Epithelial cell of proximal tubule (primary cell): ENCODE measurements at places on chromosomes 1 and 21. TPM values are rescaled to one million over a fixed set of nuclear protein-coding genes. Genes with fewer than 3 reads are reported as not detected.

The MYOM3 gene
- total RNA-seq, result 1.7 and 2.2 TPM in 2 replicates

The COL8A2 gene
- total RNA-seq, result 0.06 and 0.65 TPM in 2 replicates

GRCh38 chr1:46420533-46420915, 26.4 kb downstream of the FAAH start:
- no peak for DNase-seq

The PTPN22 gene
- 0.07 TPM in 1 of 2 replicates, not detected in the other for total RNA-seq

GRCh38 chr1:15974855-15975254, 1.0 kb downstream of the ZBTB17 start:
- no peak for DNase-seq

DNA sequence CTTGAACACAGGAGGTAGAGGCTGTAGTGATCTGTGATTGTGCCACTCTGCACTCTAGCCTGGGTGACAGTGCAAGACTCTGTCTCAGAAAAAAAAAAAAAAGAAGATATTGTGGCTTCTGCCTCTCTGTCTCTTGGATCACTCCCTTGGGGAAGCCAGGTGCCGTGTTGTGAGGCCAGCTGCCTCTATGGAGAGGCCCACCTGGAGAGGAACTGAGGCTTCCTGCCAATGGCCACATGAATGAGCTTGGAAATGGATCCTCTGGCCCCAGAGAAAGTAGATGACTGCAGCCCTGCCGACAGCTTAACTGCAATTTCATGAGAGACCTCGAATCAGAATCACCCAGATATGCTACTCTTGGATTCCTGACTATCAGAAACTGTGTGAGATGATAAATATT, 19.7 kb upstream of the AK2 start:
- DNase-seq, result no peak

DNA sequence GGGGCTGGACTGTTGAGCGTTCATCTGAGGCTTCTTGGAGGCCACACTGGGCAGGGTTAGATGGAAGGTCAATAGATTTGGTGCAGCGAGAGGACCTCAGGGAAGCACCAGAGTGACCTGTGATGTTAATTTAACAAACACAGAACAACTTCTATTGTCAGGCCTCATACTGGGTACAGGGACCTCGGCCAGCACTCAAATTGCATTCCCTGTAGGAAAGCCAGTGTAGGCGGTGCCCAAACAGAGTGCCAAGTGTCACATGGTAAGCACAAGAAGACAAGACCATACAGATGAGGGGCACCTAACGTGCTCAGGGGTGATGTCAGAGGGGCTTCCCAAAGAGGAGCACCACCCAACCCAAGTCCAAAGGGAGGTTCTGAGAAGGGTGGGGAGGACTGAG, 1.3 kb downstream of the TMEM269 start:
- DNase-seq, result no peak

- no peak for DNase-seq
Observed at GRCh38 chr1:233879841-233880240, 24.6 kb upstream of the SLC35F3 start.

DNA sequence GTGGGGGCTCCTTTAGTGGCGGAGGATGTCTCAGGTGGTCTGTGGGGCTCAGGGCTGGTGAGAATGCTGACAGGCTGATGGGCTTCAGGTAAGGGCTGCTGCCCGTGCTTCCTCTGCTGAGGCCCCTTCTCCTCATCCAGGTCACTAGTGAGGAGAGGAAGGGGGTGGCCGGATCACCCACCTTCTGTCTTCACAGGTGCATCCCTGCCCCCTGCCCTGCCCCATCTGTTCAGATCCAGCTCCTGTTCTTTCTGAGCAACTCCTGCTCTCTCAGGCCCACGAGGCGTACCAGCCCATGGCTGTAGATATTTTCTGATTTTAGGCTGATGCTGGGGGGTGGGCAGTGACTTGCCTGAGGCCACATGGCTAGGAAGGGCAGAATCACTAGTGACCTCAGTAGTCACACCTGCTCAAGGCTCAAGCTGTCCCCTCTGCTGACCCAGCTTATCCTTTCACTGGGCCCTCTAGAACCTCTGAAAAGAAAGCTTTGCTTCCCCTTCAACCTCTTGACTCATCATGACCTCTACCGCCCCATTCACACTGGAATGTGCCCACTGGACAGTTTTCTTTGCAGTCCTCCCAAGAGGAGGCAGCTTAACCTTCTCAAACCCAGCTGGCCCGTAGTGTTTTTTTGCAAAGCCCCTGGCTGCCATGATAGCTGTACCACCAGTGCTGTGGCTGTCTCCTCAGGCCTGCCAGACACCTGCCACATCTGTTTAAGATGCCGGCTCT, 14.8 kb downstream of the DCST2 start:
- no peak for DNase-seq

DNA sequence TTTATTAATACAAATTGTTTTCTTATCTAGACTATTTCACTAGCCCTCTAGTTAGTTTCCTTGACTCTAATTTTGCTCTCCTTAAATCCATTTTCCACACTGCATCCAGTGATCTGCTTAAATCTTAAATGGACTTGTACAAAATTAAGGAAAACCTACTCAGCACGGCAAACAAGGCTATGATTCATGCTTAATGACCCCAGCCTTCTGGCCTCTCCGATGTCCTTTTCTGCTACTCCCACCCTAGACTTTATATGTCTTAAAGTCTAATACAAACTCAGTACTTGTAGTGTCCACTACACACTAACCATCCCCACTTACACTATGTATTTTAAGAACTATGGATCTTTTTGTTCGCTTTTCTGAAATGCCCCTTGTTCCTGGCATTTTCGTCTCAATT, 2.2 kb downstream of the TMED5 start:
- no peak for DNase-seq

DNA sequence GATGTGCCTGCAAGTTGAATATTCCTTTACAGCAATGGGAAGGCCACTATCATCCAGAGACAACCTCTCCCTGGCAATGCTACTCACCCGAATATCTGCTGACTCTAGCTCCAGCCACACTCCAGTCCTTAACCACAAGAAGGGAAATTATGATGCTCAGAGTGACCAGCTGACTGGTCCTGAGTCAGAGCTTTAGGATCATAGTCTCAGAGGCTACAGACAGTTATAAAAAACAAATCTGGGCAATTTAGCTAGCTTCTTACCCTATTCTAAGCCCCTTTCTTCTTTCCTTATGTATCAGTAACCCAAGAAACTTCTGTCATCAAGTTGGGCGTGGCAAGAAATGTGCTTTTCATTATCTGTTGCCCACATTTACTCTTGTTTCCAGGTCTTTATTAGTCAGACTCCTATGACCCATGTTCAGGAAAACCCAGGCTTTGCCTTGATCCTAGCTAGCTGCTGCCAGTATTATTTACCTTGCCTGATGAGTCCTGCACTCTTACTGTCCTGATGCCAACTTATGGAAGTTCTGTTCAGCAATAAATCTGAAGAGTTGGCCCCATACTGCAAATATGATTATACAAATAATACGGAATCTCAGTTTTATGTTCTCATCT, 207.0 kb downstream of the TTLL7 start:
- DNase-seq, result no peak

DNA sequence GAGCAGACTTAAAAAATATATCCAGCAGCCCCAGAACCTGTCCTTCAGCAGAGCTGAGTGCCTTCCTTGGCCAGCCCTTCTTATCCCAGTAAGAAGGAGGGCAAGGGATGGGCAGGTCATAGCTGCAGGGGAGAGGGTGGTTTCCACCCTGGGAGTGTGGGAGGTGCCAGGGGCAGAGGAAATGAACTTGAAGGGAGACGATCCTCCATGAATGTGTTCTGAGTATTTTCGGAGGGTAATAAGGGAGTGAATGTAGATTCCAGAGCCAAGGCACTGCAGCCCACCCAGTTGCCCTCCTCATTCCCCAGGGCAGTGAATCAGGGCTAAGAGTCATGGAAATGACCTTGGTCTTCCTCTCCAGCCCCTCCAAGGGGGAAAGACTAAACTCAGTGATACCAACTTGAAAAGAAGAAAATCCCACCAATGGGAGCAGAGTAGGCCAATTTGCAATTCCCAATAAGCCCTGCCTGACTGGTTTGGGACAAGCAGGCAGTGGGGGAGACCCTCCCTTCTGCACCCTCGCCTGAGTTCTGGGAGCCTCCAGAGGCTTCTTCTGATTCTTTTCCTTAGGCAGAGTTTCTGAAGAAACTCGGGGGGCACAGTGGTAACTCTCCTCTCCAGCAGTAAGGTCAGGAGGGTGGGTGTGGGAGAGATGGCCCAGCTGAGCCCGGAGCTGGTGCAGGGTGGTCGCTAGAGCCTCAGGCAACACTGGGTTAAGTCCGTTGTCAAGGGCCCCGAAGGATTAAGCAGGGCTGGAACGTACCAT, 4.2 kb downstream of the MYOG start:
- no peak for DNase-seq

GRCh38 chr21:31310750-31311149, 33.3 kb downstream of the TIAM1 start:
- no peak for DNase-seq

The LCE3E gene
- not detected in 2 replicates for total RNA-seq

- DNase-seq, result no peak
Observed at GRCh38 chr1:98817821-98818220, 156.3 kb downstream of the SNX7 start.

The DAB1 gene
- under 0.01 TPM in 1 of 2 replicates, not detected in the other for total RNA-seq

The HMGCS2 gene
- not detected in 2 replicates for total RNA-seq

DNA sequence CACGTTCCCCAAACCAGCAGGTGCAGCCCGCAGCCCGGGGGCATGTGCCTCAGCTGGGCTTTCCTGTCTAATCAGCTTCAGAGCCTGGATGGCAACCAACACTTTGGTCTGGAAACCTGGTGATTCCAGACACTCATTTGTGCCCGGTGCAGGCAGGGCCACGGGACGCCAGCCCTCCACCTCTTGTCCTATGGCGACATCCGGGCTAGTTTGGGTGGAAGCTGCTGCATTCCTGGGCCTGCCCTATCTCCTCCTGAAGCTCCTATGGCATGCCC, 111.8 kb downstream of the WDR4 start:
- no peak for DNase-seq
